ENCODE measurements at places on chromosomes 5 and 9. TPM values are rescaled to one million over a fixed set of nuclear protein-coding genes. Genes with fewer than 3 reads are reported as not detected.

DNA sequence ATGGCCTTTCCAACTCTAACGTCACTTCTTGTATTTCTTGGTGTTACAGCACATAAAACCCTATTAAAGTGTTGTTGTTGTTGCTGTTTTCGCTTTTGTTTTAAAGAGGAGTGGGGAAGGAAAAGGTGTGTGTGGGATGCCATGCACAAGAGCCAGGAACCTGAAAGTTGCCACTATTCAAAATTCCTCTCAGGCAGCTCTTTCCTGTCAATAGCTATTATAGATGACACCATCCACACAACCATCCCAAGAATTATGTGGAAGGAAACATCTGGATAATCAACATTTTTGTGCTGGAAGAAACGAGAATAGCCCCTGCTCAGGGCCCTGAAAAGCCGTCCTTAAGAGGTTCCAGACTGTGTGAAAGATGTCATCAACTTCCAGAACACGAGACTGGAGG, 79.3 kb downstream of the SHB start:
- no peak for DNase-seq

Gene QRFP
- total RNA-seq = not detected

DNA sequence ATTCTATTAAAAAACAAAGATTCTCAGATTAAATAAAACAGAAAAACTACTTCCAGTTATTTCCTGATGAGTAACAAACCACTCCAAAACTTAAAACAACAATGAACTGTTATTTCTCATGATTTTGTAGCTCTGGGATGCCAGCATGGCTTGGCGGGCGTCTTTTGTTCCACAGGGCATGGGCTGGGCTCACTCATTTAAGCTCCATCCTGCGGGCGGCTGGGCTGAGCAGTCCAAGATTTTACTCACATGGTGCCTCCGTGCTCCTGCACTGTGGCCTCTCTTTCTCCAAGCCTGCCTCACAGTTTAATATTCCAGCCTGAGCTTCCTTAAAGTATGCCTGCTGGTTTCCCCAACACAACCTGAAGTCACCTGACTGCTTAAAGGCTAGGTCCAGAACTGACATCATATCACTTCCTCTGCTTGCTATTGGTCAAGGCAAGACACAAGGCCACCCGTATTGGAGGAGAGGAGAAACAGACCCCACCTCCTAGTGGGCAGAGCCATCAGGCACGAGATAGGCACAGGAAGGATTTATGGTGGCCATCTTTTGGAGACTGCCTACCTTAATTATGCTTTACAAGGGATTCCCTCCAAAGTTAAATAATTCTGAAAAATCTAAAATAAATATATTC, 41.6 kb upstream of the ZBTB43 start:
- peak; percentile 2 for DNase-seq

Gene MLANA
- not detected for total RNA-seq

DNA sequence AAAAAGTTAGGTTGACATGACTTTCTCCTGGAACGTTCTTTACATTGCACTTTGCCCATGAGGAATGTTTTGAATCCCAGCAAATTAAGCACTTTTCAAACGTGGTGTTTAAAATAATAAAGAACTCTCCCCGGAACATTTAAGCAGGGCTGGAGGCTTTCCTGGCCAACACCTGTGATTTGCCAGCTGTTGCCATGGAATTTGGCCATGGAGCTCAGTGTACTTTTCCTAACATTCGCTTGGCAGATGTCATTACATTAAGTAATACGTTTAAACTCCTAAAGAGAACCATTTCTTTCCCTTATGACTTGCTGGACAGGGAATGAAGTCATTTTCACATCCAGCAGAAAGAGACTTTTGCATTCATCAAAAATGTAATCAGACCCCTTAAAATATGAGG, 146.1 kb downstream of the GAS1 start:
- no peak for DNase-seq
